ENCODE measurements at places on chromosomes 2 and 18.

DNA sequence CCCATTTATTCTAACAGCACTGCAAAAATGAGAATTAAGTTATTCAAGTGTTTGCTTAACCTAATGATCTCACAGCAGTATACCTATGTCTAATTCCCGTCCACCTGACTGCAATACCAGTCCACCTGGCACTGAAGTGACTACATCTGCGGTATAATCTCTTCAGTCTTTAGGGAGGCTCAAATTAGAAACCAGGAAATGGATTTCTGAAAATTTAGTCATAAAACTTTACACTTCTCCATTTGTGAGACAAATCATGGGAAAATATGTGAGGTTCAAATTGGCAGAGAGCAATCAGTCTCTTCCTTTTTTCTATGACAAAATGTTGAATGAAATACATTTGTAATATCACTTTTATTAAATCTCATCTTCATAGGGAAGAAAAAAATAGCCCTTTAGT lies 33.0 kb downstream of the FTCDNL1 start:
- no peak for DNase-seq

- no peak for DNase-seq
Observed at GRCh38 chr2:150653351-150653750, 165.9 kb upstream of the RND3 start.

DNA sequence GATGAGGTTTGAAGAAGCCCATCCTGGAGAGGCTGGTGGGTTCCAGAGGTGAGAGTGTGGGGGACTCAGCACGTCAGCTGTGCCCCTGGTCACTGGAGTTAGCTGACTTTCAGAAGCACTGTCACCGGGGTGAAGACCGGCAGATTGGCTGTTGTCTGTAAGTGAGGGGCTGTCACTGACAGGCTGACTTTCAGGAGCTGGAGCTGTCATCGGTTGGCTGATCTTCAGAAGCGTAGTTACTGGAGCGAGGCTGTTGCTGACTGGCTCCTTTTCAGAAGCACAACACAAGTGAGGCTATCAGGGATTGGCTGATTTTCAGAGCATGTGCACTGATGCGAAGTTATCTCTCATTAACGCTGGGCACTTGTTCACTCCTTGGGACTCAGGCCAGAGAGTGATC lies 738.4 kb upstream of the ID2 start:
- DNase-seq: no peak

DNA sequence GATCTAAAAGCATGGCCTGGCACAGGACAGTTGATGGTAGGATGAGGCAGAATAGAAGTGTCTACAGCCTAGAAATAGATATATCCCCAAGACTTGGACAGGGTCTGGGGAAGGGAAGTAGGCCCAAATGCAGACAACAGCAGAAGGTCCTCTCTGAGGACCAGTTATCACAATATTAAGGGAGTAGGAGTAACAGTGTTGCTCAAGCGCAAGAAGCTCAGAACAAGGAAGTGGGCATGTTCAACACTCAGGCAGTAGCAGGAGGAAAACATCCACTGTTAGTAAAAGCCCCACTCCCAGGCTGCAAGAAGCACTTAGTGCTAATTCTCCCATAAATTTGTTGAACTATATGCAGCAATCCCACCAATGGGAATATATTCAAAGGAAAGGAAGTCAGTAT lies 314.7 kb downstream of the METTL4 start:
- no peak for DNase-seq

DNA sequence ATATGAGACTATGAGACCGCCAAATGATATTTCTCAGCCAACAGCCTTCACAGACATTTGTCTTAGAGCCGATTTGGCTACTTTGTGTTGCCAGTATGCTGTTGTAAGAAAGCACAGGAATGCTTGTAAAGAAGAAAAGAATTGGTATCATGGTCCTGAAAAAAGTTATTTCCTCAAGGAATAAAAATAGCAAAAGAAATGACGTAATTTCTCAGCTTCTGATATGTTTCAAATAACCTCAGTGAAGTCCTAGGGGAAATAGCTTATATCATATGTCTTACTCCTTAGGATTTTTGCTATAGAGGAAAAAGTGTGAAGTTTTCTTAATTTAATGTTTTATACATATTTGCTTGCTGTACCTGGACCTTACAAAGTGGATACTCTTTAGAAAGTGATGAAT lies 23.0 kb downstream of the SCN1A start:
- DNase-seq: no peak

GRCh38 chr2:237685408-237685807 lies 58.0 kb downstream of the LRRFIP1 start:
- no peak for DNase-seq

DNA sequence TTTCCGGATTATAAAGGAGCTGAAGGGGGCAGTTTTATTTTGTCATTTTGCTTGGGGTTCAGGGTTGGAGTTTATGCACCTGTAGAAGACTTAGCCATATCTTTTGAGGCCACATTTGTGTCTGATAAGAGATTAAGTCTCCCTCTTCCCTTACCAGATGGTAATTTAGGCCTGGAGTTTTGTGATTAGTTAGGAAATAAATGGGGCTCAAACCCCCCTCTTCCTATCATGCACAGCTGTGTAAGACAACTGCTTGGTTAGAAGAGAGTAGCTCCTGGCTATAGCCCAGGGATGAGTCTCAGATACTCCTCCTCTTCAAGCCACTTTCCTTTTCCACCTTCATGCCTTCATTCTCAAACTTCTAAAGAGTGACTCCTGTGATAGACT lies 802 bp upstream of the SAP130 start:
- no peak for DNase-seq

DNA sequence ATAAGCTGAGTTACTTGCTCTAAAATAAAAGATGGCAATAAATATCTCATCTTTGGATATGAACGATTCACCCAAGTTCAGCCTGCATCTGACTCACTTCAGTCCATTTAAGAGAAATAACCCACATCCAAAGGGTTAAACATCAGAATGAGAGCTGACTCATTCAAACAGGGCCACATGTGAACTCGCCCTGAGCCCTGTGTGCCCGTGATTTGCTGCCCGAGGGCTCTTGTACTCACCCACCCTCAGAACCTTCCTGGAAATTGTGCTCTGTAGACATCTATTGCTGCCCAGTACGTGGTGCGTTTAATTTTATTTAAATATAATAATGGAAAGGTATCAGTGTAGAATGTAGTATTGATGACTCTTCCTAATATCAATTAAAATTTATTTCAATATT lies 66.9 kb upstream of the RBM44 start:
- DNase-seq: no peak

- no peak for DNase-seq
Observed at GRCh38 chr2:44753552-44754285, 187.8 kb upstream of the SIX3 start.

DNA sequence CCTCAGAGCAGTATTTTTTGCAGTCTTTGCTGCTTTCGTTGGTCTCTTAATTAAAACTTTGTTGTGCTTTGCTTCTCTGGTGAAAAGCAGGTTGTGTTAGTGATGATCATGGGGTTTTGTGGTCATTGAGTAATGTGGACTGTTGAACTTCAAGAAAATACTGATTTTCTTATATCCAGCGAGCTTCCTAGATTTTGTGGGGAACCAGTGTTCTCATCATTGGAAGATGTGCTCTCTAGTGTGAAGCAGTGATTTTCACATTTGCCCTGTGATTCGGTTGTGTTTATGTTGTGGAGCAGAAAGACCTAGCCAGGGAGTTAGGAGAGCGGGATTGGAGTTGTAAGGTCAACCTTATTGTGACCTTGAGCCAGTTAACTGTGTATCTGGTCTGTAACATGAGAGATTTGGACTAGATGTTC lies 12.4 kb downstream of the ASAP2 start:
- DNase-seq: no peak

GRCh38 chr2:8141079-8141707 lies 540.7 kb upstream of the ID2 start:
- DNase-seq: no peak

GRCh38 chr2:167832868-167833287 lies 414.5 kb downstream of the STK39 start:
- no peak for DNase-seq

GRCh38 chr18:48775372-48776155 lies 175.2 kb downstream of the SMAD7 start:
- DNase-seq: no peak

- no peak for DNase-seq
Observed at GRCh38 chr2:233422649-233423551, 68.6 kb downstream of the DGKD start.
